ENCODE measurements at places on chromosomes 16 and 17.

- no peak for DNase-seq
Observed at GRCh38 chr17:57035971-57036481, 49.0 kb upstream of the AKAP1 start.

- DNase-seq: no peak
Observed at GRCh38 chr16:55634193-55634592, 21.6 kb upstream of the SLC6A2 start.

DNA sequence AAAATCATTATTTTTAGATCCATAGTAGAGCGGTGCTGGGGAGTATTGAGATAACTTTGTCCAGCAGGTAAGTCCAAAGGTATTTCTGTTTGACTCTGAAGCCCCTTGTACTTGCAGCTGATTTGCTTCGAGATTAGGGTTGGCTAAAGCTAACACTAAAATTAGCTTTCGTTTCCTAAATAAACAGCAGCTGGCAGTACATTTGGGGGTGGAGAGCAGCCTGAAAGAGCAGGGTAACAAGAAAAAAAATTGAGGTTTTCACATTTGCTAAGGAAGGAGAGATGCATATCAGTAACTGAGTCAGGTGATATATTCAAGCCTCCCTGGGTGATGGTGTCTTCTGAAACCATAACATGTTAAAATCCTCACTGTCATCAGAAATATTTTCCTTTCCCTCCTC, 37.4 kb upstream of the TMC5 start:
- peak; percentile 2 for DNase-seq

DNA sequence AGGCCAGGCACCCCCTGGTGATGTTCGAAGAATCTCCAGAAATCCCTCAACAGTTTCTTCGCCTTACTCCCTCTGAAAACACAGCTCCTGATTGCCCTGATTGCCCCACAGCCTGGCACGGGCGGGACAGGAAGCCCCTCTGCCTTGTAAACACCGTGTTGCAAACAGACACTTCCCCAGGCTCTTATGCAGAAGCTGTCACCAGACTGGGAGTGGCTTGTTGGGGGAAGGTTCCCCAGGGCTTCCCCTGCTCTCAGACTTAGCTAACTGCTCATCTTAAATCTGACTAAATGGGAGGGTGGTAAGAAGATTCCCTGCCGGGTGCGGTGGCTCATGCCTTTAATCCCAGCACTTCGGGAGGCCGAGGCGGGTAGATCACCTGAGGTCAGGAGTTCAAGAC, 11.2 kb downstream of the PIK3R5 start:
- DNase-seq: peak; percentile 87

DNA sequence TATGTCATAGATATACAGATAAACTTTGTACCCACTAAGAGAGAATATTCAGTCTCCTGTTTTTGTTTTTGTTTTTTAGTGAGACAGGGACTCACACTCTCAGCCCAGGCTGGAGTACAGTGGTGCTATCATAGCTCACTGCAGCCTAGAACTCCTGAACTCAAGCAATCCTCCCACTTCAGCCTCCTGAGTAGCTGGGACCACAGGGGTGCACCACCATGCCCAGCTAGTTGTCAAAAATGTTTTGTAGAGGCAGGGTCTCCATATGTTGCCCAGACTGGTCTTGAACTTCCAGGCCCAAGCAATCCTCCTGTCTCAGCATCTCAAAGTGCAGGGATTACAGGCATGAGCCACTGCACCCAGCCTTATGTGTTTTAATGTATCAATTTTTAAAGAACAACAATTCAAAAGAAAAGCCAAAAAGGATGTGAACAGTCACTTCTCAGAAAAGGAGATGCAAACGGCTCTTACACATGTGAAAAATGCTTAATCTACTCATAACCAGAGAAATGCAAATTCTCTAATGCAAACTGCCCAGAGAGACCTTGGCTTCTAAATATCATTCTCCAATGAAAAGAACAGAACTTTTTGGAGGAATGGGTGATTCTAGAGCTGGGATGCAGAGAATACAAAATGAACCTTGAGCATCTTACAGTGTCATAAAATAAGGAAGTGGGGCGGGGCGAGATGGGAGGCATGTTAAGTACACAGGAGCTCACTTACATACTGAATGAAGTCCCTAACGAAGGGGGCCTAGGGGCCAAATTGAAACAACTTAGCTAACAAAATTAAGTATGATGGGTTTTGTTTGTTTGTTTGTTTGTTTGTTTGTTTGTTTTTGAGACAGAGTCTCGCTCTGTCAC, 7.3 kb upstream of the CMTM3 start:
- peak; percentile 28 for DNase-seq

Data from CD4-positive, alpha-beta T cell treated with Interleukin-2 at 100 ng/mL for 4 hours (primary cell).